T-helper 22 cell (primary cell): ENCODE measurements at places on chromosomes 3 and 15.

- DNase-seq = no peak
These were observed 74.8 kb upstream of the POLG start for GRCh38 chr15:89409184-89410038.

DNA sequence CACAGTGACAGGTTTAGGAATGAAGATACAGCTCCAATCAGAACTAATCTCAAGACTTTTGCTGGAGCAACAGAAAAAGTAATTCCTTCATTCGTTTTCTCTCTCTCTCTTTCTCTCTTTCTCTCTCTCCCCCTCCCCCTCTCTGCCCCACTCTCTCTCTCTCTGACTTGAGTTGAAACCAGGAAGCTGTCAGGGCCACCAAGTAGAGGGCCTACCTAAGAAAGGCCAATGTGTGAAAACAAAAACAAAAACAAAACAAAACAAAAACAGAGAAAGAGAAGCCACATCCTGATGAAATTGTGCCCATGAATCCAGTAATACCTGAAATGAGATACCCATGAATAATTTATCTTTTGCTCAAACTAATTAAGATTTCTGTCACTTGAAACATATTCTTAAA, 72.9 kb downstream of the ATP8B4 start:
- DNase-seq = no peak

GRCh38 chr3:107943786-107944523, 146.9 kb downstream of the CD47 start:
- no peak for DNase-seq

DNA sequence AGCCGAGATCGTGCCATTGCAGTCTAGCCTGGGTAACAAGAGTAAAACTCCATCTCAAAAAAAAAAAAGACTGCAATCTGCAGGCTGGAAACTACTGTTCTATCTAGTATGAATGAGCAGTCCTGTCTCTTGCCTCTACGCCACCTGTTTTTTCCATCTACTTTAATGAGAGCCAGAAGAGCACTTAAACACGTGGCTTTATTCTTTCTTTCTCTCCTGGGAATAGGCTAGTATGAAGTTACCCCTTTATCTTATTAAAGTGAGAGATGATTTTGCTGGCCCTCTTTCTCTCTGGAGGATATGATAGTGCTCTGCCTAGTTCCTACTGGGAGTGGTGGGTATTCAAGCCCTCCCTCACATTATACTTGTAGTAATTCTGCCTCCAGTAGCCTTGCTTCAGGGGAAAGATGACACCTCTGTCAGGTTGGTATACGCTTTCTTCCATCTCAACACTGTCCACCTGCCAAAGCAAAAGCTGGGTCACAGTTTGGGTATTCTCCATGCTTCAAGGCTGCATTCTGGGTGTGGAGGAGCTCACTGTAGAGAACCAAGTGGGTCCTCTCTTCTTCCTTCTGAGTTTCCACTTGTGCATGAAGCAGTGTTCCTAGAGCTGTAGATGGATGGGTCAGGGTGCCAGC, 17.8 kb downstream of the MAPKBP1 start:
- DNase-seq = no peak

DNA sequence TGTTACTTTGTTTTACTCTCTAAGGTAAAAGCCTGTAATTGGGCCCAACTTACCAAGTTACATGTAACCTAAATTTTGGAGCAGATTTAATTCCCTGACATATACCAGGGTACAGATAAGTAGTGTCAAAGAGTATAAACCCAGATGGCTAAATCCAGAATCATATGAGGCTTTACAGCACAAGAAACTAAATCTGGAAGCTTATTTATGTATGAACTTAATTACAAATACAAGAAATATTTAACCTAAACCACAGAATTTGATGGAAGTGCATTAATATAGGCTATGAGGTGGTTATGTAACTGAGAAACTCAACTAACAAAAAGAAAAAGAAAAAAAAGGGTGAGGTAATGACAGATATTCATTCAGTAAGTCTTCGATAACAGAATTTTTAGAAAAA, 930.2 kb upstream of the ALCAM start:
- DNase-seq = no peak

DNA sequence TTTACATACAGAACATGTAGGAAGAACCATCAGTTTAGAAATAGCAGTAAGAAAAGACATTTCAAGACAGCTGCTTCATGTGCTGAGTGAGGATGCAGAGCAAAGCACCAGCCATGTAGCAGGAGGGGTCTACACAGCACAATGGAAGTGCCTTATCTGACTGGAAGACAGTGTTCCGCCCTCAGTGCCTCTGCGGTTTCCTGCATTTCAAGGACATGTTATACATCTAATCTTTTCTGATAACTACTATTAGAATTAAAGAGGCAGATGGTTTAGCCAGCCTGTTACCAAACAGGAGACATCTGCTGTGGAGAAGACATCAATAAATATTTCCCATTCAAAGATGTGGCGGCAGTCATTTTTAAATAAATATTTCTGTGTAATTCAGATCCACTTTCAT, 10.6 kb downstream of the LSG1 start:
- DNase-seq = no peak

GRCh38 chr15:66066005-66066404, 187.5 kb downstream of the MEGF11 start:
- no peak for DNase-seq

GRCh38 chr3:45092132-45093031, 53.8 kb downstream of the CDCP1 start:
- no peak for DNase-seq

GRCh38 chr3:9595877-9596276, 42.3 kb upstream of the LHFPL4 start:
- DNase-seq = no peak

GRCh38 chr3:72111265-72112205, 326.6 kb upstream of the PROK2 start:
- DNase-seq = no peak
